ENCODE measurements at places on chromosomes 7 and 10. TPM values are rescaled to one million over a fixed set of nuclear protein-coding genes. Genes with fewer than 3 reads are reported as not detected.

The ARMC3 gene
- total RNA-seq = not detected

The AKR1C4 gene
- total RNA-seq = not detected

The RGS10 gene
- 161 TPM for total RNA-seq

The BRAT1 gene
- 28.0 TPM for total RNA-seq

The SYCE1 gene
- total RNA-seq = 3.2 TPM

The GRM8 gene
- not detected for total RNA-seq

The GNAT3 gene
- not detected for total RNA-seq

The CTAGE15 gene
- total RNA-seq = not detected

The KAZALD1 gene
- 0.49 TPM for total RNA-seq

The GPR85 gene
- not detected for total RNA-seq

The GPAM gene
- 10.6 TPM for total RNA-seq

The LIPK gene
- not detected for total RNA-seq

GRCh38 chr10:106255111-106255678, 909.3 kb downstream of the SORCS1 start:
- DNase-seq = no peak

DNA sequence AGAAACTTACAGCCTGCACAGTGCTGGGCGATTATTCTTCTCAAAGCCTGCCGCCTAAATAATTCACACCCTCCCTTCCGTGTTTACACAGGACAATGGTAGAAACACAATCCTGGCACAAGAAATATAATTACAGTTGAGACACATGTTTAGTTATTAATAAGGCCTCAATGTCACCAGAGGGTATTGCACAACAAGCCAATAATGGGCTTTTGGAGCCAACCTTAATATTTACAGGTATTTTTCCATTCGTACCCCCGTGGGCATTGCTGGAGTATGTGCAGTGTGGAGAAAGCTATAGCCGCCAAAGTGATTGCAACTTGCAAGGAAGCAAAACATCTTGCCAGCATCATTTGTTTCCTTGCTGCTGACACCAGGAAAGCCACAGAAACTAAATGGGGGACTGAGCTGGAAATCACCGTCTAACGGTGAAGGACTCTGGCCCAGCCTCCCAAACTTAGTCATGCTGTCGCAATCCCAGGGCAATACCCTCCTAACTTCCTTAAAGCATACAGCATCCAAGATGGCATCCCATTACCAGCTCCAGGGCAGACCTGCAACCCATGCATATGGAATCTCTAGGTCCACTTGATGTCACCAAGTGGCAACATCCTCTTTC, 8.6 kb downstream of the CALN1 start:
- DNase-seq = peak; percentile 5

GRCh38 chr7:101099969-101100781, 14.9 kb downstream of the TRIM56 start:
- peak; percentile 71 for DNase-seq

GRCh38 chr10:23676296-23676695, 237.4 kb downstream of the OTUD1 start:
- no peak for DNase-seq

- no peak for DNase-seq
These were observed 66.7 kb downstream of the PAX2 start for GRCh38 chr10:100811752-100812750.

- DNase-seq = no peak
These were observed 94.5 kb upstream of the CARD11 start for GRCh38 chr7:3138206-3138605.

- no peak for DNase-seq
These were observed 141.7 kb downstream of the KAT6B start for GRCh38 chr10:74967911-74968666.

DNA sequence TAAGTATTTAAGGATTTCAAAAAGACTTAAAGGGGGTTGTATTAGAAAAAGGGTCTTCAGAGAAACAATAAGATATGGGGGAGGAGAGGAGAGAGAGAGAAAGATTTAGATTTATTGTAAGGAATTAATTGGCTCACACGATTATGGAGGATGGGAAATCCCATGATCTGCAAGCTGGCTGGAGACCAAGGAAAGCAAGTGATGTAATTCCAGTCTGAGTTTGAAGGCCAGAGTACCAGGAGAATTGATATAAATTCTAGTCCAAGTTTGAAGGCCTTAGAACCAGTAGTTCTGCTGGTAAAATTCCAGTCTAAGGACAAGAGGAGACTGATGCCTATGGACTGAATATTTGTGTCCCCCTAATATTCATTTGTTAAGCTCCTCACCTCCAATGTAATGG, 20.6 kb upstream of the SLC13A1 start:
- DNase-seq = no peak

- no peak for DNase-seq
These were observed 31.6 kb downstream of the ST7 start for GRCh38 chr7:116984917-116985316.

GRCh38 chr10:131211559-131211958, 100.0 kb downstream of the TCERG1L start:
- DNase-seq = no peak

DNA sequence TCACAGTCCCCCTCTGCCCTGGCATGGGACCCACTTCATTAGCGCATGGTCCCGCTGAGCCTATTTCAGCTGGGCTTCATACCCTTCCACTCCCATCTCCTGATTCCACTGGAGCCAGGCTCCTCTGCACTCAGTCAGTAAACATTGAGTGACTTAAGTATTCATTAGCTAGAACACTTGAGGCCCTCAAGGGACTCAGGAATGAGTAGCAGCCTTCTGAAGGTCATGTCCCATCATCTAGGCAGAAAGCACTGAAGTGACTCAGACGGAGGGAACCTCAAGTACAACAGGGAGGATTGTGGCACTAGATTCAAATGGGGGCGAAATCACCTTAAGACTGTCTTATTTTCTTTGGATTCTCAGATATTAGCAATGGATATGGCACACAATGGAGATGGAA, 186.6 kb upstream of the INHBA start:
- DNase-seq = no peak

GRCh38 chr10:21536874-21537273, 2.8 kb downstream of the MLLT10 start:
- no peak for DNase-seq

DNA sequence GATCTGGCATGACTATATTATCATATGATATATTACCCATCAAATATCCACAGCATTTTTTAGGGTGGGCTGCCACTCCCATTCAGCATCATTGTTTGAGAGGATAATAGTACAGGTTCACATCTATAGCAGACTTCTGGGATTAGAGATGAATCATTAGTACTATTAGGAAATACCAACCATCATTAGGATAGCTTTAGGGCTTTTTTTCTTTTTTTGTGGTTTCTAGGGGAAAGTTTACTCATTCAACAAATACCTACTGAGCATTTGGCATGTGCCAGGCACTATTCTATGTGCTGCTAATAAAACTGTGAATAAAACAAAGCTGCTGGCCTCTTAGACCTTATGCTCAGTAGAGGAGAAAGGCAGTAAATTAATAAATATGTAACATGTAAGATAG, 40.6 kb downstream of the NHLRC2 start:
- no peak for DNase-seq

GRCh38 chr10:70284542-70285475, 1.0 kb upstream of the NPFFR1 start:
- DNase-seq = no peak

DNA sequence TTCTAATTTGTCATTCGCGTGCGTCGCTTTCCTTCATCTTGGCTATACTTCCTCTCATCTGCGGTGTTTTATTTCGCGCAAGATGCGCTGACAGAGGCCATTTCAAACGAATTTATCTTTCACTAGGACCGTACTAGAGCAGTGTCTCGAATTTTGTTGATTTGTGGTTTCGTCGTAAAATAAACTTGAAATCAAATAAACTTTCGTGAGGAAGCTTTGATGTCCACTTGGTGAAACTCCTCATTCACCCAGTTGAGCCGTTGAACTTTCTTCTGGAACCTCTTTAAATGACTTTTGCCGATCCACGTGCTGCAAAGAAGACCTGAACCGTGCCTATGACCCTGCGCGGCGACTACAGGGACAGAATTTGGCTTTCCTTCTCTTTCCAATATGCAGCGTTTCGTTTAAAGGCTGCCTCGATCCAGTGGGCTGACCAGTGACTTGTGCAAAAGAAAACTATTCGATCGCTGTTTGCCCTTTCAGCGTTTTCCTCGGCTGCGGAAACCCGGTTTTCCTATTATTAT, 163.9 kb upstream of the PPP1R3A start:
- DNase-seq = no peak

GRCh38 chr10:13681960-13682359, 95.2 kb downstream of the PRPF18 start:
- DNase-seq = no peak

DNA sequence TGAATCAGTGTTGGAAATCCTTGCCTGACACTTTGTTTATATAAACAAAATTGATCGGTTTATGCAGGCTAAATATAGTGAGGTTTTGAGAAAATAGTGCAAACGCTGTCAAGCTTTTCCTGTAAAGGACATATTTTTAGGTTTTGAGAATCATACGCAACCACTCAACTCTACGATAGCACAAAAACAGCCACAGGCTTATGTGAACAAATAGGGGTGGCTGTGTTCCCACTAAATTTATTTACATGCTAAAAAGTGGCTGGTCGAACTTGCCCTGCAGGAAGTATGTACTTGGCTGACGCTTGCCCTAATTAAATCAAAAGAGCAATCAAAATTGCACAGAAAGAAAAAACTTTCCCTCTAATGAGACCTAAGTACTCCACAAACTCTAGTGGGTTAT, 234.7 kb upstream of the CACNA2D1 start:
- DNase-seq = no peak

- no peak for DNase-seq
These were observed 1.5 kb upstream of the FAM53B start for GRCh38 chr10:124745673-124746072.

GRCh38 chr7:107932805-107933204, 41.8 kb downstream of the DLD start:
- DNase-seq = no peak

DNA sequence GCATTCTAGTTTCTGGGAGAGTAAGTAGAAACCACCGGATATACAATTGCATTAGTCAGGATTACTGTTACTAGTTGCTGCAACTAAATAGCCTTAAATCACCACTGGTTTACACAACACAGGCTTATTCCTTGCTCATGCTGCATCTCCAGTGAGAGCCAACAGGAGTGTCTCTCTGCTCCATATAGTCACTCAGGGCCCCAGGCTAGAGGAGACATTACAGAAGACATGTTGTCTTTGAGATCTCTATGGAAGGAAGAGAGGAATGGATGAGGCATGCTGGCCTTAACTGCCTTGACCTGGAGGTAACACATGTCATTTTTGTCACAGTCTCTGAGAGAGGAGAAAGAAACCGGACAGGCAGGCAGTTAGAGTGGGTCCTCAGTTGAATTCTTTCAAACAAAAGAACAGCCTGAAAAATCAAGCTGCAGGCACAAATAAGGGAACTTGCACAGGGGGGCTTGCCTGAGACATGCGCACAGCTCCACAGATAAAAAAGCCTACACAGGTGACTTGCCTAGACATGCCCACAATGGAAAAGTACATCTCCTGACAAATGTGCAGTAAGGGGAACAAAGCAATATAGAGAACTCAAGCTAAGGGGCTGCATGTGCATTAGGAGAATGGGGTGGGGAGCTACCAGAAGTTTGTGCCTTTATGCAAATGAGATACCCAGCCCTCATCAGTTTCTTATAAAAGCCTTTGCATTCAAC, 348.0 kb downstream of the TYW1 start:
- no peak for DNase-seq
